Activated CD4-positive, alpha-beta T cell treated with anti-CD3 and anti-CD28 coated beads, Interleukin-2, amount 10 ng/mL, durations not matched to agents 24 days and 14 days (primary cell): ENCODE measurements at places on chromosomes 3 and 15.
A peak's percentile ranks its signal among the peaks of the same experiment; 100 is the strongest.

DNA sequence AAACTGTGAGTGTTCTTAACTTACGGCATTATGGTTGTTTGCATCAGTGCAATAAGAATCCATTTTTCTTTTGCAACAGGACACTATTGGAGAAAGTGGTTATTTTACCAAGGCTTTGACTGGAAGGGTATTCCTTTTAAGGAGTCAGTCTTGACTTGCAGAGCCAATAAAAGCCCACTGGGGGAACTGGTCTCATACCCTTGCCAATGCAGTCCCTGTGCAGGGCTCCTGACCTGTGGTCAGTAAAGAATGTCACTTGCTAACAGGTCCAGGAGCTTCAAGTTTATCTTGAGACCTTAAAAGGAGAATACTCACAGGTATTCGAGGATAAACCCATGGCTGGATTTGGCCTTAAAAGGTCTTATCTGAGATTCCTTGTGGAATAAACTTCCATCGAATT is 227.8 kb upstream of the GBE1 start:
- no peak for DNase-seq

- DNase-seq = no peak
Observed at GRCh38 chr15:100572362-100572983, 29.5 kb downstream of the LINS1 start.

DNA sequence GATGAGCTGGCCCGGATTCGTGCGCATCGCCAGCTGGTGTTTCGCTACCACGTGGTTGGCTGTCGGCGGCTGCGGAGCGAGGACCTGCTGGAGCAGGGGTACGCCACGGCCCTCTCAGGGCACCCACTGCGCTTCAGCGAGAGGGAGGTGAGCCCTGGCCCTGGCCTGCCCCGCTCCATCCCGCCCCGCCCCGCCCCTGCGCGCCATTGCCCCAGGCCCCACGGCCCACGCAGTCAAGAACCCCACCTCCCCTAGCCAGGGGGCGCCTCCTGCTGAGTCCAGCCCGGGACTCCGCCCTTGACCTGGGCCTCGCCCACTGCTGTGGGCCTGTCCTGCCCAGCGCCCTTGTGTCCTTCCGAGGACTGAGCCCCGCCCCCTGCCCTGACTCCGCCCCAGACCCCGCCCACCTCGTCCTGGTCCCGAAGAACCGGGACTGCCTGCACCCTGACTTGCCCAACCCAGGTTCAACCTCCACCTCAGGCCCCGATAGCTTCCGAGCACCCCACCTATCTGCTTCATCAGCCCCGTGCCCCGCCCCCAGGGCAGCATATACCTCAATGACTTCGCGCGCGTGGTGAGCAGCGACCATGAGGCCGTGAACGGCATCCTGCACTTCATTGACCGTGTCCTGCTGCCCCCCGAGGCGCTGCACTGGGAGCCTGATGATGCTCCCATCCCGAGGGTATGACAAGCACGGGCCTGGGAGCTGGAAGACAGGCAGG is 14.8 kb downstream of the NT5DC2 start:
- DNase-seq = no peak

- no peak for DNase-seq
Observed at GRCh38 chr3:42077785-42078184, 13.4 kb upstream of the TRAK1 start.

GRCh38 chr3:153889905-153890334 is 231.3 kb upstream of the ARHGEF26 start:
- DNase-seq = no peak

GRCh38 chr3:112382543-112383160 is 49.7 kb downstream of the CD200 start:
- no peak for DNase-seq

GRCh38 chr3:95750097-95750496 is 1064.3 kb upstream of the EPHA6 start:
- no peak for DNase-seq

GRCh38 chr15:69718916-69719315 is 266.3 kb downstream of the RPLP1 start:
- DNase-seq = peak; percentile 72
